ENCODE measurements at places on chromosomes 11 and 22.
A peak's percentile ranks its signal among the peaks of the same experiment; 100 is the strongest.

GRCh38 chr22:46125816-46126765, 24.2 kb upstream of the PPARA start:
- no peak for DNase-seq

DNA sequence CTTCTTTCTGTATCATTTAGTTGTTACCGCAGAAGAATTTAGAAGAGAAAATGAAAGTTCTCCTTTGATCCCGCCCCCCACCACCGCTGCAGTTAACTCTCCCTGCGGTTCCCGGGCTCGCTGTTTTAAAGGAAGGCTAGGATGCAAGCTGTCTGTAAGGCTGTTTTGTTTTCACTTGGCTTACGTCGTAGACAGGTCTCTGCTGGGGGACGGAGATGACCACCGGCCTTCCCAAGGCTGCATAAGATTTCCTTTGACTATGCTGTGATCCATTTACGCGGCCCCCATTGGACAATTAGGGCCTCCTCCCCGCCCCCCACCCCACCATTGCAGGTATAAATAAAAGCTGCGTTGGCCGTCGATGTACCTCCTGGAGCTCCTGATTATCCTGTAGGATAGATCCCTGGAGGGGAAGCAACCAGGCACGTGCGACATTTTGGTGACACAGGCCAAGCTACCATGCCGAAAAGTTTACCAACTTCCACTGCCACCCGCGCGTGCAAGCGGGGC, 1.4 kb upstream of the CPT1A start:
- DNase-seq: peak; percentile 65

- no peak for DNase-seq
Measured at GRCh38 chr11:36601155-36601554, 3.1 kb upstream of the RAG2 start.

DNA sequence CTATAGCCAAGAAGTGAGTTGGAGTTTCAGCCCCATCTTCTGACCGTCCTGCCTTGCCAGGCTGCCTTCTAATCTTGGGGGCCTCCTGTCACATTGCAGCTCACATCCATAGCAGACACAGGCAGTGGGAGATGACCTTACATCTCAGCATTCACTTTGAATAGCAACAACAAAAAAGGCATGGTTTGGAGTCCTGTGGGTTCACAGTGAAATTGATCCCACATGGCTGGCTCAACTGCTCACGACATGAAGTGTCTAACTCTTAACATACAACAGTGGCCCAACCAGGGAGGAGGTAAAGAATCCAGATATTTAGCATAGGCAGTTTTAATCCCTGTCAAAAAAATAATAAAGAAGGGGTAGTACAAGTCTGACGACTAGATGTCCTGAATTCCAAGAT, 38.1 kb downstream of the DBX1 start:
- DNase-seq: no peak

GRCh38 chr11:34512840-34513681, 533 bp downstream of the ELF5 start:
- peak; percentile 62 for DNase-seq

Measured in Daoy (cell line).